ENCODE measurements at places on chromosomes 16 and 17.

GRCh38 chr17:11944587-11944986 is 52.7 kb downstream of the ZNF18 start:
- DNase-seq: no peak

DNA sequence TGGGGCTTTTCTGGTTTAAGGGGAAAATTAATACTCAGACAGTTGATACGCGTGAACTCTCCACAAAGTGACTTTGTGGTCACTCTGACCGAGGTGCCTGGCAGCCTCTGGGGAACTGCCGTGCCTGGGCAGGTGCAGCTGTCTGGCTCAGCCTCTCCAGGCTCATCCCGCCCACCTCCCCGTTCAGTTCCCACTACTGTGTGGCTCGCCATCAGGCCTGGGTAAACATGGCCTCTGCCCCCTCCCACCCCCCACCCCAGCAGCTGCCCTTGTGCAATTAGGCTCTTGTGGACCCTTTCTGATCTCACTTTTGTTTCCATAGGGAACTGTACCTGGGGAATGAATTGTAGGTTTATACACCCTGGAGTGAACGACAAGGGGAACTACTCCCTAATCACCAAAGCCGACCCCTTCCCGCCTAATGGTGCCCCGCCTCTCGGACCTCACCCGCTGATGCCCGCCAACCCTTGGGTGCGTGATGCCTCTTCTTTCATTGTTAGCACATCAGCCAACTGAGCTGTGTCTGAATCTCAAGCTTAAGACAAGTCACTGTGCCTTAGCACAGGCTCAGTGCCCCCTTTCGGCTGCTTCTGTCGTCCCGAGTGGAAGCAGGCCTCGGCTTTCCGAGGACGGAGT is 27.8 kb downstream of the ZC3H18 start:
- no peak for DNase-seq

DNA sequence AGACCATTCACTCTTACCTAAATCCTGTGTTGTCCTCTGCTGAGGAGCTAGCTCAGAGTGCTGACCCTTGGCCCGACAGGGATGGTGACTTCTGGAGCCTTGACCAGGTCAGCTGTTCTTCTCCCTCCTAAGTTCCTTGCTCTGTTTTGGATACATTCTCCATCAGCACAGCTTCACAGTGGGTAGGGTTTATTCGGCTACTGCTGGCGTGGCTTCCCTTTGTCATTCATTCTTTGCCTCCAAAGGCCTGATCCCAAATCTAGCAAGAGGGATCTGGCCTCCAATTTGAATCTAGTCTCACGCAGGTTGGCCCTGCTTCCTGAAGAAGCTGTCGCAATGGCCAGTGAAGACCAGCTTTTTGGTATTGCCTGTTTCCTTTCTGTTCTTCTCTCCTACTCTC is 116.6 kb downstream of the SHISA9 start:
- no peak for DNase-seq

GRCh38 chr17:81013642-81014041 is 21.3 kb upstream of the BAIAP2 start:
- DNase-seq: no peak

- DNase-seq: no peak
These were observed 344.6 kb downstream of the SOX9 start for GRCh38 chr17:72465191-72466024.

- DNase-seq: no peak
These were observed at the start of gene USP6 for GRCh38 chr17:5115673-5116651. TSS of gene USP6 (plus strand) at chr17:5116032. CDS start at chr17:5130368, 14,336 bp downstream.

DNA sequence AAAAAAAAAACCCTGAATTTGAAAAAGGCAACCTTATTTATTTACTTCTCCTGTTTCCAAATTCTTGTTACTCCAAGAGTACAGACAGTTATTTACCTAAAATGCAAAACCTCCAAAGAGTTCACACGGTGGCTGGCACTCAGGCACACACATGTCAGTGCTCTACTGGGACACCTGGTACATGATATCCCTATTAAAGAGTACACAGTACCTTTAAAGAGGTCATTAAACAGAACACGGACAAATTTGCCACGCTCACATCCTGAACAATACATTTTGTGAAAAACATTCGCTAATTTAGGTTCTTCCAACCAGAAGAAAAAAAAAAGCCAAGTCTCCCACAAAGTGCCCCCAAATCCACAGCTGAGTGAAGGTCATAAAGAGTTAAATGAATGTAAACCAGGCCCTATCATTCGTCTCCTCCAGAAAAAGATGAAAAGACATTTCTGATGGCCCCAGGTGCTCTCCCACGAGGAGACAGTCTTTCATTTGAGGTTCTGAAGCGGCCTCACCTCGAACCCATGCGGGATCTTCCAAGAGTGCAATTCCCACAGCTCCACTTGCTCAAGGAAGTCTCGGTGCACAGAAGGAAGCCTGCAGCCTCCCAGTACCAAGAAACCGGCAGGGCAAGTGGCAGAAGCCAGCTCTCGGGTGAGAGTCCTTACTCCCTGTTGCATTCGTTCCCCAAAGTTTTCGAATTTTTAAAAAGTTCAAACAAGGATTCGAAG is 993 bp downstream of the ERN1 start:
- DNase-seq: no peak

- DNase-seq: no peak
These were observed 1.2 kb downstream of the TNS4 start for GRCh38 chr17:40500190-40500589.

GRCh38 chr17:42520540-42520951 is 15.5 kb upstream of the NAGLU start:
- no peak for DNase-seq

GRCh38 chr17:40209404-40210093 is 9.6 kb upstream of the WIPF2 start:
- DNase-seq: no peak

DNA sequence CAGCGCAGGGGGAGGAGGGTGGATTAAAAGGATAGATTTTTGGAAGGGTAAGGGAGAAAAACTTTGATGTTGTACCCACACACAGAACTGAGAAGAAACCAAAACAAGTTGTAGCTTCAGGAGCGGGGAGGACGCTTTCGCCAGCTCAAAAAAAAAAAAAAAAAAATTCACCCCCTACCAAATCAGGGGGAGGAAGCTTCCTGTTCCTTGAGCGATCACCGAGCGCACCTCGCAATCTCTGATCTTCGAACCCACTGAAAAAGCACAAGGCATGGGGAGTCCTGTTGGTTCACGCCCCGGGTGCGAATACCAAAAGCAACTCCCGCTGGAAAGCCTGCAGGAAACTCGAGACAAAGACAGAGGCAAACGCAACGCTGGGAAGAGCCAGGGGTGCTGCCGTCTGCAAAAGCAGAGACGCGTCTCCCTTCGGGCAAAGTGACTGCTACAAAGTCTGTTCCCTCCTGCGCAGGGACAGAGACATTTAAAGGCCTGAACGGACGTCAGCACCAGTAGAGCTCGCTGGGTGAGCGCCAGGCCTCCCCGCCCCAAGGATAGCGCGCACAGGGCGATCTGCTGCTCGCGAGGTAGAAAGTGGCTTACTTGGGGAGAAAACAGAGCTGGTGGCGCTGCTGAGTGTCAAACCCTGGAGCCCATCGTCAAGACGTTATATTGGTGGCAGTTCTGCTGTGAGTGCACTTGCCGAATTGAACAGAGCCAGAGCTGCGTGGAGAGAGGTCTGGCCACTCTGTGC is 190.4 kb downstream of the USP22 start:
- no peak for DNase-seq

DNA sequence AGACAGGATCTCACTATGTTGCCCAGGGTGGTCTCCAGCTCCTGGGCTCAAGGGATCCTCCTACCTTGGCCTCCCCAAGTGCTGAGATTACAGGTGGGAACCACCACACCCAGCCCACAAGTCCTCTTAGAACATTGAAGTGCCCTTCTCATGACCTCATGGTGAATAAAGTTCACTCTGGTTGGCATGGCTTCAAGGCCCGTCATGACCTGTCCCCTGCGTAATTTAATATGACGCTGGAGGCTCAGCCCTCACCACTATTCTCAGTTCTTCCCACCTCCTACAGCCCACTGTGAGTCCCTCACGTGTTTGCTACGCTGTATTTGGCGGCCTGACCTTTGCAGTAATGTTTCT is 1.9 kb downstream of the ENDOV start:
- DNase-seq: no peak

GRCh38 chr17:2421315-2422147 is 20.7 kb upstream of the MNT start:
- DNase-seq: no peak

DNA sequence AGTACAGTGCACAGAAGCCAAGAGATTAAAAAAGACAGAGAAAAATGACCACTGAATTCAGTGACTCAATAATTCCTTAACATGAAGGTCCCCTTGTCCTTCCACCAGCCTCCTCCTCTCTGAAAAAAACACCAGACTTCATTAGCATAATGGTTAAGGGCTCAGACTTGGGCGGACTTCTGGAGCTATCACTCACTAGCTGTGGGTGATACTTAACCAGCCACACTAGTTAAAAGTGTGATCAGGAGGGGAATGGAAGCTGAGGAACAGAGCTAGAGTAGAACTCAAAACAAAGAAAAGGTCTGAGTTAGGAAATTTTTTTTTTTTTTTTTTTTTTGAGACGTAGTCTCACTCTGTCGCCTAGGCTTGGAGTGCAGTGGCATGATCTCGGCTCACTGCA is 23.2 kb downstream of the ZNF652 start:
- DNase-seq: no peak

All from NCI-H774 (cell line).